ENCODE measurements at places on chromosomes 2 and 18.

DNA sequence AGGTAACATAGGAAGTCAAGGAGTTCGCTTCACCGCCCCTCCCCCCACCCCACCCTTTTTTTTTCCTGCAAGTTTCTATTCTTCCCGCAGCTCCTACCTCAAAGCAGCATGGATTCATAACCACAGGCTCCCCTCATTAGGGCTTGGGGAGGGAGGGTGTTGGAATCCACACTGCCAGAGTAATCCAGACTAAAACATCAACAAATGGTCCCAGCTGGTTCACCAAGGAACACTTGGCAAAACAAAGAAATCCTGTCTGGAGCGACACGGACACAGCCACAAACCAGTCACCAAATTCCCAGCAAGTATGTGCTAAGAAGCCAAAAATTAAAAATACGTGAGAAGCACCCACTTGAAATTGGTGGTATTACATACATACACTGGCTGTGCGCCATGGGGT, 106.9 kb upstream of the PPP1CB start:
- no peak for DNase-seq

GRCh38 chr2:216765761-216766262, 70.5 kb upstream of the IGFBP5 start:
- no peak for DNase-seq

DNA sequence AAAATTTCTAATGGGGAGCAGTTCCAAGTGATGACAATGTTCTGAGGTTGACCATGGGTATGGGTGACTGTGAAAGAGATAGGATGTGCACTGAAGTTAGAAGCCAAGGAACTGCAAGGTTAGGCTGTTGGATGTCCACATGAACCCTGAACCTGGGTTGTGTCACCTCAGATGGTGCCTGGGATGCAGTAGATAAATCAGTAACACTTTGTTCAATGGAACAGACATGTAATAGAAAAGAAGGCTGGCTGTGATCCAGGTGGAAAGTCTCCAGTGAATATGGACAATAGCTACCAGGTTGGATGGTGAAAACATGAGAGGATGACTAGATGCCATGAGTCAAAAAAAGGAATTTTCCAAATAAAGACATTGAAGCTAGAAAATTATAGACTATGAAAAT, 131.4 kb downstream of the TRABD2A start:
- DNase-seq = no peak

DNA sequence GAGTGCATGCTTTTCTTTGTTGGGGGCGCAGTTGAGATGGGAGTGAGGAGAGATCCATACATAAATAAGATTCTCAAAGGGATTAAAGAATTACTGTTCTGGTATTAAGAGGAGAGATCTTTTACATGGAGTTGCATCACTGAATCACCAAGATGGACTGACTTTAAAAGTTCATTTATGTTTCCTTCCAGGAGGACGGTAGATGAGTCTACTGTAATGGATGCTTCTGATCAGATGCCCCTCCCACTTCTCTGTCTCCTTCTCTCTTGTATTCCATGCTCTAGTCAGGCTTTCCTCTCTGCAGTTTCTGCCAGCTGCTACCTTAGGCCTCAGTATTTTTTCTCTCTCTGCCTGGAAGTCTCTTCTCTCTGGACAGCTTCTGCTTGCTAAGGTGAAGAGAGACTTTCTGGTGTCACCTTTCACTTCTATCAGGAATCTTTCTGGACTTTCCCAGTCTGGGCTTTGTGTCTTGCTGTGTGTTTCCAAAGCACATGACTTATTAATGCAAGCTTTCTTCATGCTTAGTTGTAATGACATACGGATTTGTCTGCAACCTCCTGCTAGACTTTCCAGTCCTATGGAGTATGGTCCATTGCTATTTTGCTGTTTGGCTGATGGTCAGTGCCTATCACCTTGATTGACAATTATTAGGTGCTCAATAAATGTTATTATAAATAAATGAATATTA, 23.6 kb downstream of the FAM171B start:
- DNase-seq = no peak

DNA sequence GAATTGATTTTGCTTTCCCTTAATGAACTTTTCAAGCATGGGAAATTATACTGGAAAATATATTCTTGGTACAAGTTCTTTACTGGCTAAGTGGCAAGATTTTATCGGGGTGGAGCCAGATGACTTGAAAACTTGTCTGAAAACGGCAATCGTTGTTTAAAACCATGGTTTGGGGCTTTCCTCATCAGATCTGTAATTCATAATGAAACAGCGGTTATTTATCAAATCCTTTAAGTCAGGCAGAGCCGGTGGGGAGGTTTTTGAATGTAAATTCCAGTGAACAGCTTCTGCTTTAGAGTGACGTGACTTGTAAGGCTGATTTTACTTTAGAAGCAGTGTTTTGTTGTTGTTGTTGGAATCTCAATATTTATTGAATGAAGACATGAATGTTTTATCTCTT, 2.6 kb downstream of the SEC11C start:
- DNase-seq = no peak

DNA sequence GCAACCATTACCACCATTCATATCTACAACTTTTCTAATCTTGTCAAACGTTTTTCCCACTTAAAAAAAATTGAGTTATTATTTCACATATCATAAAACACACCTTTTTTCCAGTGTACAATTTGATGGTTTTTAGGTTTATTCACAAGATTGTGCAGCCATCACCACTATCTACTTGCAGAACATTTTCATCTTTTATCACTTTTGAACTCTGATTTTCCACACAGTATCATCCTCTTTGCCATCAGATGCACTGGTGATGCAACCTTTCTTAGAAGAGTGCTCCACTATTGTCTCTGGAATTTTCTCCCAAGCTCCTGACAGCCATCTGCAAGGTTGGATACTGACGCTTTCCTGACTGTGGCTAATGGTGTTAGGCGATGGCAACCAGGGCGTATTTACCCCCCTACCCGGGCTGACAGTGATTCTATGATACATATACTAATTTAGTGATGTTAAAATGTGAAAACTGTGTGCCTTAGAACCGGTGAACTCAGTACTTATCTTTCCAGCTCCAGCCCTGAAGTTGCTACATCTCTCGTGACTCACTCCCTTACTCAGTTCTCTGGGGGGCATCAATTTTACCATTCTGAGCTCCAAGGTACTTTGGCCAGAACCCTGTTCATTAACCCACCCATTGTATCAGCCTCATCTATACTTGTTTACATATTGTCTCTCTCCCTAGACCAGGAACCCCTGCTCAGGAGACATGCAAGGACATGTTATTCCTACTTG, 105.4 kb upstream of the SPRED2 start:
- DNase-seq = no peak

DNA sequence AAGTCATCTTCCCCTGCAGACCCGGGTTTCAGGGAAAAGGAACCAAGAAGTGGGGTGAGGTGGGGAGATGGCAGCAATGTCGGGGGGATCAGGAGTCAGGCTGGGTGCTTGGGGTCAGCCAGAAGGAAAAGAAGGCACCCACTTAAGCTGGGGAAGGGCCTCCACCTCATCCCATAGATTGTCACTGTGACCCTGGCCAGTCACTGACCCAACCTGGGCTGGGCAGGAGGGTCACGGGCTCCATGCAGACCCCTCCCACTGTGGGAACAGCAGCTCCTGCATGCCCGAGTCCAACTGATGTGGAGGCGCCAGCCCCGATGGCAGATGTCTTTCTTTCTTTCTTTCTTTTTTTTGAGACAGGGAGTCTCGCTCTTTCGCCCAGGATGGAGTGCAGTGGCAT, 53.6 kb upstream of the HAAO start:
- DNase-seq = no peak

GRCh38 chr2:156697906-156698305, 261.7 kb downstream of the GPD2 start:
- no peak for DNase-seq

GRCh38 chr2:233064530-233065199, 4.5 kb downstream of the INPP5D start:
- DNase-seq = peak; percentile 39

GRCh38 chr18:74836296-74837139, 238.8 kb downstream of the ZNF407 start:
- no peak for DNase-seq

GRCh38 chr2:40400336-40400953, 51.4 kb downstream of the SLC8A1 start:
- DNase-seq = peak; percentile 75
